ENCODE measurements at places on chromosomes 7 and 10.
A peak's percentile ranks its signal among the peaks of the same experiment; 100 is the strongest.

DNA sequence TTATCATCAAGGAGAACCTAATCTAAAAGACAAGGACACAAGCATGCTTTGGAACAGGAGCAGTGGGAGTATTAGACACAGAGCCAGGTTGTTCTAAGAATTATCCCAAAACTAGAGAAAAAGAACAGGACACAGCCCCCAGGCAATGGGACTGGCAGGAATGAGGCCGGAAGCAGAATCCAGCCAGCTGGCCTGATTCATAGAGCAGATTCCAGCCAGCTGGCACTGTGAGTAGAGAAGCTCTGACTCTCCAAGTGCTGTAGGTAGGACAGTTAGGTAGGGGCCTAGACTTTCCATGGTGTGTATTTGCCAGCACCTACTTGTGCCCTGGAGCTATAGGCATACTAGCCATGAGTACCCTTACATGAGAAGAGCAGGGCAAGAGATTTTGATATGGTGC, 13.3 kb upstream of the RAB18 start:
- DNase-seq: no peak

GRCh38 chr10:70913893-70914240, 25.5 kb upstream of the PCBD1 start:
- no peak for DNase-seq

- no peak for DNase-seq
These were observed 490.3 kb downstream of the SDK1 start for GRCh38 chr7:3791327-3791726.

DNA sequence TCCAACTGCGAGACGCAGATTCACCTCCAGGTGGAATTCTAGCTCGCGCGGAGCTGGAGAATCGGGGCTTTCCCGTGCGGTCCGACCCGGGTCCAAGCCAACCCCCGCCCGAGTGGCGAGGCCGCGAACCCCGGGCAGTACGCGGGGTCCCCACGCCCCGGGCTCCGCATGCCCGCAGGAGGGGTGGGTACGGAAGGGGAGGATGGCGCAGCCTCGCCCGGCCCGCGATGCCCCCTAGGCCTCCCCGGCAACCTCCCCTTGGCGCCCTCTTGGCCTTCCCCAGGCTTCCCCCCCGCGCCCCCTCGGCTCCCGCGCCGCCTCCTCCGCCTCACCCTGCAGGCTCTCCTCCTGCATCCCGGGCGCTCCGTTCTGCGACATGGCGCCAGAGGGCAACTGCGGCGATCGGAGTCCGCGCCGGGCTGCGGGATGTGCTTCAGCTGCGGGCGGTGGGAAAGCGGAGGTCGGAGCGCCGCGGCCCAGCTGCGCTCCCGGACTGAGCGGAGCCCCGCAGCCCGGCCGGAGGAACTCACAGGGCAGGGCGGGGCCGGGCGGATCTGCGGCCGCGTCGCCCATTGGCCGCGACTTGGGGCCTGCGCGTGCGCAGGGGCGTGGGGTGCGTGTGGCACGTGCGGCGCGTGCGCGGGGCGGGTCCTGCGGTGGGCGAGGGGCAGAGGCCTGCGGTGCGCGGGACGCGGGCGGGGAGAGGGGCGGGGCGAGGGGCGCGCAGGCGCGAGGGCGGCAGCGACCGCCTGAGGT, at the start of gene BNIP3:
TSS of gene BNIP3 (minus strand) at position 495 of the 756 bp plus-strand sequence. CDS start at position 378, 117 bp downstream.
- DNase-seq: peak; percentile 65
